NCI-H510A (cell line): ENCODE measurements at places on chromosomes 11 and 22.
A peak's percentile ranks its signal among the peaks of the same experiment; 100 is the strongest.

GRCh38 chr11:36455658-36456111 is 54.4 kb downstream of the TRAF6 start:
- DNase-seq: no peak

GRCh38 chr11:65316227-65317024 is 1.8 kb downstream of the CDC42EP2 start:
- DNase-seq: no peak

GRCh38 chr11:59284773-59285129 is 72.0 kb upstream of the MPEG1 start:
- DNase-seq: no peak

- no peak for DNase-seq
Observed at GRCh38 chr11:829847-830294, 2.2 kb downstream of the CRACR2B start.

- DNase-seq: no peak
Observed at GRCh38 chr22:33895444-33895843, 24.8 kb downstream of the LARGE1 start.

DNA sequence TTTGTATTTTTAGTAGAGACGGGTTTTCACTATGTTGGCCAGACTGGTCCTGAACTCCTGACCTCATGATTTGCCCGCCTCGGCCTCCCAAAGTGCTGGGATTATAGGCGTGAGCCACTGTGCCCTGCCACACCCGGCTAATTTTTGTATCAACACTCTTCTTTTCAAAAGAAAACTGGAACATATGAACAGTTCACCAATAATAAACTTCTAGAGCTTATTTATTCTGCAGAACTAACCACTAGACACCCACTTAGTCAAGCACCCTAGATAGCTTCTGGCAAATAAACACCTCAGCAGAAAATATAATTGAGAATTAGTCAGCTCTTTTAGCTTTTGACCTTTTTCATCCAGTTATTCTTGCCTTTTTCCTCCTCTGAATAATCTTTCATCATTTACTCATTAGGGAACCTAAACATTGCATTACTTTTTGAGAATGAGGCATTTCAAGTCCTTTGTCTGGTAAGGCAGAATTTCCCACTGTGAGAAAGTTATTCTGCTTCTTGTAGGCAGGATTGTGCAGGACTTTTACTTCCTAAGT is 27.3 kb upstream of the TMEM41B start:
- no peak for DNase-seq

- DNase-seq: peak; percentile 12
Observed at GRCh38 chr11:105862736-105863367, 159.2 kb downstream of the MSANTD4 start.

GRCh38 chr11:111260811-111261210 is 15.3 kb downstream of the POU2AF2 start:
- no peak for DNase-seq

DNA sequence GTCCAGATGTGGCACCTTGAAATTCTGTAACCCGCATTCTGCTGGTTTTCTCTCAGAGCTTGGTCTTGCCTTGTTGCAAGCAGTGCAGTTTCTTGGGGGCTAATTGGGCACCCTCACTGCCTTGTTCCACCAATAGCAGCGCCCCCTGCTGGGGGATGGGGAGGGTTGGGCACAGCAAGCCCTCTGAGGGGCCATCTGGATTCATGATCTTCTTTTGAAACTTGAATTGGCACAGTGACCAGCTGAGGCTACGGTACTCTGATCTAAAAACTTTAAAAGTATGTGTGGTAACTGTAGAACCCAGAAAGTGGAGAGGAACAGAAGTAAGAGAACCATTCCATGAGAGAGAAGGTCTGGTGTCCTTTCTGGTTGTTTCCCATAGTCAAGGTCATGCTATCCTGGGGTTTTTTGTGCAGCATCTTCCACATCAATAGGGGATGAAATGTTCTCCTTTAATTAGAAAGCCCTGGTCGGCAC is 64.2 kb downstream of the MED15 start:
- no peak for DNase-seq

GRCh38 chr22:41713004-41713403 is 13.7 kb downstream of the MEI1 start:
- no peak for DNase-seq

DNA sequence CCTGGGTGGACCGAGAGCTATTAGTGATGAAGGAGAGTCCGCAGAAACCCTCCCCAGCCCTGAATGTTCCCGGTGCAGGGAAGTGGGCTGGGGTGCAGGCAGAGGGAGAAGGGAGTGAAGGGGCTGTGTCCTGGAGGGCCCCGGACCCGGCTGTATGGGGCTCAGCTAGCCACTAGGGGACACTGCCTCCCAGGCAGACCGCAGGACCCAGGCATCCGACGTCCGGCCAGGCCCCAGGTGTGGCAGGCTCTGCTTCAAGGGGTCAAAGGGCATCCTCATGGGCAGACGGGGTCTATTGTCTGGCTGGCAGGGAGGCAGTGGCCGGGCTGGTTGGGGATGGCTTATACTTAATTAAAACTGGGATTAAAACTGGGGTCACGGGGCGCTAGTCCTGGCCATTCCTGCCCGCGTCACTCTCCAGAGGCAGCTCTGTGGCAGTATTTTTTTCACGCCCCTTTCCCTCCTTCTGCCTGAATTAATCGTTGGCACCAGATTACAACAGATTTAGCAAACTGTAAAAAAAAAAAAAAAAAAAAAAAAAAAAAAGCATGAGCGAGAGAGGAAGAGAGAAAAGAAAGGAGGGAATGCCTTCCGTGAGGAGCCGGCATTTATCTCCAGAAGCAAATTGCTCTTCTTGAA is 5.1 kb downstream of the FLRT1 start:
- DNase-seq: no peak

DNA sequence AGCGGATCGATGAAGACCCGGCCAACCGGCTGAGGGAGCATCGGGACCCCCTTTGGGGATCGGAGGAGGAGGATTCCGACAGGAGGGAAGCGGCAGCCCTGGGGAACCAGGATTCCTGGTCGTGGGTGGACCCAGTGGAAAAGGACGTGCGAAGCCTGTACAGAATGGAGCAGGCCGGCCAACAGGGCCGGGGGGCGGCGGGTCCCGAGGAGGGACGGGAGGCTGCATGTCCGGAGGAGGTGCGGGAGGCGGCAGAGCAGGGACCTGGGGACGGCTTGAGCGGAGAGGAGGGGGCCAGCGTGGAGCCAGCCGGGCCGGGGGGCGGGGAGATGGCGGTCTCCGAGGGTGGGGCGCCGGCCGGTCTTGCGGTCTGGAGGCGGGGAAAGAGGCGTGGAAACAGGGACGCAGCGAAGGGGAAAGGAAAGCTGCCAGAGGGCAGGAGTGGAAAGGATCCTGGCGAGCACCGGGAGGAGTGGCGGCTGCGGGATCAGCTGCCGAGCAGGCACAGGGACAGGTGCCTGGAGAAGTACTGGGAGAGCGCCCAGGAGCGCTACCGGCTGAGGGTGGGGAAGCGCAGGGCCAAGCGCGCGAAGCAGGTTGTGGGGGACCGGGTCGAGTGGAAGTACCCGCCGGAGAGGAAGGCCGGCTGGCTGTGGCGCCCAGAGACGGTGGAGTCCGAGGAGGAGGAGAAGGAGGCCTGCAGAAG is at the start of gene ANO5:
Gene ANO5 (plus strand): TSS at position 444 of the 706 bp plus-strand sequence. CDS start 408 bp downstream, outside the sequence.
- peak; percentile 25 for DNase-seq

GRCh38 chr11:116906479-116906878 is 69.1 kb upstream of the APOA1 start:
- no peak for DNase-seq

- DNase-seq: no peak
Observed at GRCh38 chr11:111923951-111924350, 5.2 kb downstream of the C11orf52 start.
